ENCODE measurements at places on chromosomes 11 and 22. TPM values are rescaled to one million over a fixed set of nuclear protein-coding genes. Genes with fewer than 3 reads are reported as not detected.

DNA sequence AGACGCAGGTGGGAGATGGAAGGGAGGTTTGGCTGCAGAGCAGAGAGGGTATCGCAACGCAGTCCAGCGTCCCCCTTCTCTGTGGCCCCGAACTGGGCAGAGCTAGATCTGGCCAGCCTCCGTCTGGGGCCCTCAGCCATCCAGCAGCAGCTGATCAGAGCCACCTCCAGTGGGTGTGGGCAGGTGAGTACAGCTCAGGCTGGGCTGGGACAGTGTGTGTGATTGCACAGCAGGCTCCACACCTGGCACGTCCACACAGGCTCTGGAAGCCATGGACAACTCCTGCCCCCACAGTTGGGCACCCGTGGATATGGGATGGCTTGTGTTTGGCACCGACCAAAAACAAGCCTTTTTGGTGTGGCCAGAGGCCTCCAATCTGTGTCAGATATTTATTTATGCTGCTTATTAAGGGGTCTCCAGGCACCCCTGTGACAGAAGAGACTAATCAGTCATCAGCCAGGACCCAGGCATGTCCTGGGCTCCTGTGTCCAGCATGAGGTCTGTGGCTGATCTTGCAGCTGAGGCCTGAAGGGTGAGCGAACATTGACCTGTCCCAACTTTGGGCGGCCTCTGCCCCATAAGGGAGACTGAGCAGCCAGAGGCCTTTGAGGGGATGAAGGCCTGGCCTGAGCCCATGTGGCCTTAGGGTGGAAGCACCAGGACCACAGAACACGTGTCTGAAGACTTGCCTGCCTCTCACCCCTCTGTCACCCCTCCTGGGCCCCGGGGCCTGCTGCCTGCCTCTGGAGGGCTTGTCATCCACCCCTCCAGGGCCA, 18.6 kb downstream of the POLR3H start:
- no peak overlapping the region for H3K4me3 ChIP-seq
- H3K4me1 ChIP-seq = peaks cover 11% of the 10 kb centered on the region

The TRIM49 gene
- total RNA-seq = not detected

The TESMIN gene
- total RNA-seq = 2.4 TPM

GRCh38 chr11:79949574-79949973, 508.7 kb upstream of the TENM4 start:
- no peaks in the 10 kb centered on the region for H3K4me1 ChIP-seq
- no peaks in the 10 kb centered on the region for H3K27me3 ChIP-seq
- DNase-seq = no peak
- H3K36me3 ChIP-seq = no peaks in the 10 kb centered on the region
- H3K27ac ChIP-seq = no peak overlapping the region

DNA sequence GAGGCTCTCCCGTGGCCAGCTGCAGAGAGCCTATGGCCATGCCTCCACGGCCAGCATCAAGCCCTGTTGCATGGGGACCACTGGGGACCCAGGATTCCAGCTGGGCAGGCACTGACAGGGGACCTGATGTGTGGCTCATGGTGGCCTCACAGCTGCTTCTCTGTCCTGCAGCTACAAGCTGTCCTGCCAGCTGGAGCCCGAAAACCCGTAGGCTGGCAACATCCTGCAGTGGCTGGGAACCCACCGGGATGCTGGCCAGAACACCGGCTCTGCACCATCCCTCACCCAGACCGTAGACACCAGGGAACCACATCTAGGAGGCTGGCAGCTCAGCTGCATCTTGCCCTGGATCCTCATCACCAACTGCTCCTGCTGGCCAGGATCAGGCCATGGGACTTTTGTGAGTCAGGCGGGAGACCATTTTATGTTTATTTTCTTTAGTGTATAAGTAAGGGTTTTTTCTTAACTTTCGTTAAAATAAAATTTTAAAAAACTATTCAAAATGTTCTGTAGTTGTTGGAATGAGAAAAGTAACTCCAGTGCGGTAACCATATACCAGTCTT, 7.9 kb downstream of the RGL4 start:
- DNase-seq = no peak
- H3K27ac ChIP-seq = no peak overlapping the region
- H3K36me3 ChIP-seq = peaks cover 22% of the 10 kb centered on the region
- H3K4me3 ChIP-seq = no peak overlapping the region

DNA sequence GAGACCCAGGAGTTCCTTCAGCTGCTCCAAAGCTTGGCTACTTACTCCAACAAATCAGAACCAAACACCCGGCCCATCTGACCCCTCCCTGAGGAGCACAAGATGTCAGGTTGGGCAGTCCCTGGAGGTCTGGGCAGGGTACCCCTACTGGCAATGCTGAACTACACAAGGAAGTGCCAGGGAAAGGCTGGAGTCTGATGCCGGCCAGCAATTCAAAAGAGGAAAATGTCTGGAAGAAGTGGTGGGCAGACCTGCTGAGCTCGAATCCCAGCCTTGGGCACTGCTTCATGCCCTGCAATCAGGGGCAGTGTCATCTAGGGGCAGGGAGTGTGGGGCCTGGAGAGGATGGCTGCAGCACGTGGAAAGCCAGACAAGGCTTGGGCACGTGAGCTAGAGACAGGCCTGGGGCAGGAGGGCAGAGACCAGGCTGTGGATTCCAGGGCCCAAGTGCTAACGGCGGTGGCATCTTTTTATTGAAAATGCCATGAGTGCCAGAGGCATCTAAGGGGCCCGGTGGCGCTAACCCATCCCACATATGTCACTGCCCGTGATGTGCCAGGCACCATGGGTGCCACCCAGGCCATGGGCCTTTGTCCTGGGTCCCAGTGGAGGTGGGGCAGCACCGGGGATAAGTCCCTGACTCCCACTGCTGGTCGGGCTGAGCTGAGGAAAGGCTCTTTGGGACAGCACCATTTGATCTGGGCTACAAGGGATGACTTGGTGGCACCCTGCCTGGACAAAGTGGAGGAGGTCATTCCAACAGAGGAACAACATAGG, 97.9 kb upstream of the PITPNB start:
- H3K27me3 ChIP-seq = no peaks in the 10 kb centered on the region
- no peak overlapping the region for H3K4me3 ChIP-seq
- no peaks in the 10 kb centered on the region for H3K4me1 ChIP-seq
- DNase-seq = no peak

The HEPN1 gene
- not detected for total RNA-seq

- peaks cover 12% of the 10 kb centered on the region for H3K4me1 ChIP-seq
- no peaks in the 10 kb centered on the region for H3K36me3 ChIP-seq
- DNase-seq = peak; percentile 84
- peak overlapping the region; percentile 99 for H3K27ac ChIP-seq
- H3K27me3 ChIP-seq = no peaks in the 10 kb centered on the region
Measured at GRCh38 chr22:46070215-46070802, 80.0 kb upstream of the PPARA start.

All from pancreas (tissue), 10 donors.